AG08395 (cell line): ENCODE measurements at places on chromosomes 1 and 21.

DNA sequence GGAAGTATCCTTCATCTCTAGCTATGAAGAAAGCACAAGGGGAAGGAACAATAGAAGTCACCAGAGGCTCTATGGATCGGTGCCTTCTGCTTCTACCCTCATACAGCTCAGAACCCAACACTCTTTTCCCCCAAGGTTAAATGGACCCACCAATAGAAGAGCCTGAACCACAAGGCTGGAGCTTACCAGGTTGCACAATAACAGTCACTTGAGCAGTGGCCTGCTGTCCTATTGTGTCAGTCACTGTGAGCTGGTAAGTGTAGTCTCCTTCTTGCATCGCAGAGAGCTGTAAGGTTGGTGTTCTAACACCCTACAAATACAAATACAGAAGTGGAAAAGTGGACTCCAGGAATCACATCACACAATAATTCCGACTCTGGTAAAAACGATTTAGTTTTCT, 103.0 kb downstream of the KIAA0319L start:
- DNase-seq = no peak

GRCh38 chr1:58789322-58789856, 5.5 kb upstream of the JUN start:
- DNase-seq = no peak

DNA sequence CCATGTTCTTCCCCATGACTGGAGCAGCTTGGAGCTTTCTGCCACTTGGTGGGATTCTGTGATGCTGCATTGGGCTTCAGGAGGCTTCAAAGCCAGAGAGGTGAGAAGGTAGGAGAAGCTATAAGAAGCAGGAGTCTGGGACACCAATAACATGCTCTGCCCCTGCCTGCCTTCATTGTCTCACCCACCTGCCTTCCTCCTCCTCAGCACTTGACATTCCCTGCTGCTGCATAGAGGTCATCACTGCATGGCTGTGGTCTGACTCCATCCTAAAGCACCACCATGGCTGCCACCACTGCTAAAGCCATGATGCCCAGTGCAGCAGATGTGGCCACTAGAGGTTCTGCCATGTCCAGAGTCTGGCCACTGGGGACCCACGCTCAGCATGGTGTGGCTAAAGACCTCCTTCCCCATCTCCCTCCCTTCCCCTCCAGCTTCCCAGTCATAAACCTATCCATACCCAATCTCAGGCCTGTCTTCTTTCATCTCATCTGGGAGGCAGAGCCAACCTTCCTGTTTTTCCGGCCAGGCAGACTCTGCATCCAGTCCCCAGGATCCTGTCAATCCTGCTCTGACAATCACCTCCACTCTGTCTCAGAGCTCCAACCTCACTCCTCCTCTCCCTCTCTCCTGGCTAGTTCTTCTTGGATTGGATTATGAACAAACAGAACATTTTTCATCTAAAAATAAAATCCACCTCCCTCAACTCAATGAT, 285.1 kb upstream of the POU3F1 start:
- no peak for DNase-seq

GRCh38 chr1:180630408-180631193, 1.2 kb upstream of the XPR1 start:
- DNase-seq = no peak

- peak; percentile 21 for DNase-seq
Observed at GRCh38 chr1:204885790-204886189, 15.1 kb downstream of the NFASC start.

GRCh38 chr1:35564884-35565741, 7.5 kb downstream of the NCDN start:
- DNase-seq = no peak
